ENCODE measurements at places on chromosomes 7 and 10. TPM values are rescaled to one million over a fixed set of nuclear protein-coding genes. Genes with fewer than 3 reads are reported as not detected.

DNA sequence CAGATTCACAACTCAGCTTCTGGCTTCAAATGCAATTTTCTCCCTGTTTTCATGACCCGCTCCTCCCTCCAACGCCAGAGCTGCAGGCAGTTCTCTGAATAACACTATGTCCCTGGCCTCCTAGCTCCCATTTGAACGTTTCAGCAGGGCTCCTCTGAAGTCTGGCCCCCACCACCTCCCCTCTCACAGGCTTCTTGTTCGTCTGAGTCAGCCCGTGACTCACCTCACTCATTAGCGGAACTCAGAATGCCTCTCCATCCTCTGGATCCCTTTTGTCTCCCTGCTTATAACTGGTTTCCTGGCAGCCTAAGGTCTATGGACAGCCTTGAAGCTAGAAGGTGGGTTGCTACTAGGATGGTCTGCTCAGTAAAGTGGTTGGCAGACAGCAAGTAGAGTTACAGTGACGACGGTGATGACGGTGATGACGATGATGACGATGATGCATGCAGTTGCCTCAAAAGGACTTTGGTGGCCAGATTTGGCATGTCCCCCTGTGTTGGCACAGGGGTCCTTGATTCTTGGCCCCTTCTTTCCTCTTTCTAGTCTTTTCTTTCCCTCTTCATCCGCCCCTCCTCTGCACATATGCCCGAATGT, 83.3 kb upstream of the MKLN1 start:
- no peak for DNase-seq

DNA sequence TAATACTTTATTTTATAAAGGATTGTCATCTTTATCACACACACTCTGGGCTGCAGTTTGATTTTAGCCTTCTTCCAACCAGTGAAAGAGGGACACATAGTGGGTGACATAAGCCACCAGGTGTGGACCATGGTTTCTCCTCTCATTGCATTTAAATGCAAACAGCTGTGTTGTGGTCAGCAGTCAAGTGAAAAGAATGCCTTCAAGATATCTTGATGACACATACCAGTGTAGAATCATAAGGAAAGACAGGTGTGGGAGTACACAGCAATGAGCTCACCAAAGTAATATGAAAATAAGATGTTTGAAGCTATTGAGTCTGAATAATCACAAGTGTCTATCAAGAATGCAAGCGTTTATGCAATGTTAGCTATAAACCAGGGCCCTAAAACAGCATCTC, 580.0 kb downstream of the XPNPEP1 start:
- no peak for DNase-seq

DNA sequence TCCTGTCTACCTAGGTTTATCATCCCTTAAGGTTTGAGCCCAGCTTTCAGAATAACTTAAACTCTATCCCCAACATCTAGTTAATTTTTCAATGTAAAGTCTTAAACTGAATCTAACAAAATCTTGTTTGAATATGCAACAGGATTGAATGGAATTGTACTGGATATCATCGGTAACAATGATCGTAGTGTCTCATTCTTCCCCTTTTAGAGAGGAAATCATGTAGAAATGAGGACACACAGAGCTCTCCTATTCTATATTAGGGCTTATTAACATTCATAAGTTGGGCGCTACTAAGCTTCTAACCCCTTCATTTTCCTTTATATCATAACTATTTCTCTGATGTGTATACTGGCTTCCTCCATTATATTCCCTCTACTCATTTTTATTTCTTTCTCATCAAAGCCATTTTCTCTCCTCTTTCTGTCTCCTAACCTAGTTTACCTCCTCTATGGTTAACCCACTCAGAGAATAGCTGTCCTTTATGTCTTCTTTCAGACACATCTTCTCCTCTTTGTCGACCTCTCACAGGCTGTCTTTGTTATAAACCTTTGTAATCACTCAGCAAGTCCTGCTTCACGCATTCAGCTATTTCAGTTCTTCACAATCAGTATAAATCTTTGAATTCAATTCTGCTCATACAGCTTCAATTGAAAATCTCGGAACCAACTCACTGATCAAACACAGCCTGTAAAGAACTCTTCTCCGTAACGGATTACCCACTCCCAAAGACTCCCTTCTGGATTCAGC, 1019.0 kb upstream of the C7orf33 start:
- DNase-seq = no peak

PRF1 gene
- polyA plus RNA-seq = 5.4 TPM

HTR5A gene
- polyA plus RNA-seq = not detected

FOXI2 gene
- not detected for polyA plus RNA-seq

DNA sequence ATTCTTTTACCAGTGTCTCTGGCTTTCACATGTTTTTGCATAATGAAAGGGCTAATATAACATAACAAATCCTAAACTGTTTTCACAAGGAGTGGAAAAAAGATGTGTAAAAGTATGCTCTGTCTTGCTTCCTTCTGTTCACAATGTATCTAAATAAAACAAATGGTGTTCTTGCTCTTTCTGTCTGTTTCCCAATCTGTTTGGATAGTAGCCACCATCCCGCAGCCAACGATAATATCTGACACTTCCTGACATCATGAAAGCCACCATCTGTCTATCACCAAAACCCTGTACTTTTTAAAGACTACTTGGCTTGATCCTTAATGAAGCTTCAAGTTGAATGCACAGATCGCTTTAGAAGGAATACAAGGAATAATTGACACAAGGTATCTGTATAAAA, 246.2 kb downstream of the ETV1 start:
- DNase-seq = no peak

DNA sequence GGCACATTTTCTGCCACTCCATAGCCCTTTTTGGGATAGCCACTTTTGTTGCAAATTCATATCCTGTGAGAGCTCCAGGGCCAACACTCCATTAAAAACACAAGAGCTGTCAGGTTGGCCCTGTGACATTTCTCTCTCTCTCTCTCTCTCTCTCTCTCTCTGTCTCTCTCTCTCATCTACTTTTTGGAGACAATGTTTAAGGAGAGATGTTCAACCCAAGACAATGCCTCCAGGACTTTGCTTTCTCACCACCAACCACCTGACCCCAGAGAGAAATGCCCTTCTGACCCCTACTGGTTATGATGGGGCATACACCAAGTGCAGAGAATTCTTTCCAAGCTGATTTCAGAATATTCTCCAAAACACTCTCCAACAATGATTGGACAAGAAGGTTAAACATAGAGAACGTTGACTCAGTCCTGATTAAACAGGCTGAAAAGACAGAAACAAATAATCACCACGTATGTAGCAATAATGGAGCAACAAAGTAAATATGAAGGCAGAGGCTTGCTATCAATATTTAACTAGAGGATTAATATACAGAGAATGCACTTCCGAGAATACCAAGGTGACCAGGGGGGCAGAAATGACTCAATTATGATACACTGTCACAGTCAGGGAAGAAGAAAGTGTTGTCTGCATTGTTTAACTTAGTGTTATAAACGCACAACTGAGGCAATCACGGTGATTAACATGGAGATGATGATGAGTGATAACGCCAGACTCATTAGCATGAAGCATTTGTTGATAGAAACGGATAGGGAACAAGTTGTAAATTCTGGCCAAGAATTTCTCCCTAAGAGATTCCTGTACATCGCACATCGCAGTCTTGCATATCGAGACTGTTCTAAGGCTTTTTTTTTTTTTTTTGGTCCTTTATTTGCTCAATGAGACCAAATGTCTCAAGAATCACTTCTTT, 178.5 kb downstream of the NRP1 start:
- peak; percentile 30 for DNase-seq

GRCh38 chr10:59587083-59587755, 122.4 kb downstream of the SLC16A9 start:
- DNase-seq = no peak

All from naive B cell (primary cell).